ENCODE measurements at places on chromosomes 16 and 17.

DNA sequence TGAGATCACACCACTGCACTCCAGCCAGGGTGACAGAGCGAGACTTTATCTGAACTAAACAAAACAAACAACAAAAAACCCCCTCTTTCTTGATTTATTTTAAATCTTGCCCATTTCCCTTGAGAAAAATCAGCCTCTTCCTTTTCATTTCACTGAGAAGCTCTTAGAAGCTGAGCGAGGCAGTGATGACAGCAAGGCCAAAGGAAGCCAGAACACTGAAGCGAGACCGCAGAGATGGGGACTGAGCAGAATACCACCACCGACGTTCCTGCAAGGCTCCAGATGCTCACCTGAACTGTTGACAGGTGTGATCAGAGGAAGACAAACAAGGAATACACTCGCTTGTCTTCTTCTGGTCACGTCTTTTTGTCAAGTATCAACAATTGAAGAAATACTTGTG lies 30.5 kb upstream of the IRF8 start:
- peak; percentile 27 for DNase-seq

GRCh38 chr17:63066158-63066813 lies 100.3 kb downstream of the TANC2 start:
- no peak for DNase-seq

- DNase-seq = no peak
Observed at GRCh38 chr17:77391668-77392375, 251.1 kb downstream of the SEC14L1 start.

DNA sequence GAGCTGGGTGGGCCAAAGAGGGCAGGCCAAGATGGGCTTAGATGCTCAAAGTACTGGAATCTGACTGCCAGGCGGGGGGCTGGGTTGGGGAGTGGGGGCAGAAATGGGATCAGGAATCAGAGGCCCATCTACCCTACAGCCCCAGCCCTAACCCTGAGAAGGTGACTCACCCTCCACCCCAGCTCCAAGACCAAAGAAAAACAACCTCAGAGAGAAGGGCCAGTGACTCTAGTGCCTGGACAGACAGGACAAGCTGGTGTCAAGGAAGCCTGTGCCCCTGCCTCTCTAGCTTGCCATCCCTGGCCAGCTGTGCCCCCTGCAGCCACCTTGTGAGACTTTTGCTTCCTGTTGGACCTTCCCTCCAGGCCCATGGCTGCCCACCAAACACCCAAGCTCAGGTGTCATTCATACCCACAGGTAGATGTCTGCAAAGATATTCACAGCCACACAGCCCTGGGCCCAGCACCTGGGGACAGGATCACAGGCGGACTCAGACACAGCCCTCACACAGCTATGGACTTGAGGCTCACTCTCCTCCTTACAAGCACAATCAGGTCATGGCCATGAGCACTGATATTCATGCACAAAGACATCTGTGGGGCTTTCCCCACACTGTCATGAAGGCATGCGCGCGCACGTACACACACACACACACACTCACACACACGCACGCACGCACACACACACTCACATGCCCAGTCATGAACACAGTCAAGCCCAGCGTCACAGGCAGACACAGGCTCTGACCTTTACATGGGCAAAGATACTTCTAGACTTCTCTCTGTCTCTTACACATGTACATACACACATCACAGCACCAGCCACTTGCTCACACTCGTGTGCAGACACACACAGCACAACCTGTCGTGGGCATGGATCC lies 2.8 kb downstream of the WNT3 start:
- no peak for DNase-seq

GRCh38 chr17:17050346-17051345 lies 8.4 kb downstream of the MPRIP start:
- DNase-seq = no peak

- DNase-seq = no peak
Observed at GRCh38 chr16:79265196-79265595, 335.3 kb downstream of the MAF start.

DNA sequence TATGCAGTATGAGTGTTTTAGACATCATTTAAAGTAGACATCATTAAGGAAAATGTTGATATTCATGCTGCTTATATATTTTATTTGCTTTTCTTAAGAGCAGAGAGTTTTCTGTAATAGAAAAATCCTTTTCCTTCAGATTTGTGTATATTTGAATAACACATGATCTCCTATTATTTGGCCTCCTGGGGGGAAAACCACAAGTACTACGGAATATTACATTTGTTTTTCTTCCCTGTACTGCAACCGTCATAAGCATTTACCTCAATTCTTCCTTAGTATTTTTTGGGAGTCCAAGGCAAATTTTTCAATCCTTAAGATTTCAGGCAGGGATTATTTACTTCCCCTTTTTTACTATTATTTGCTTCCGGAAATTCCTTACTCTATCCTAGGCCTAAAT lies 6.0 kb downstream of the RSPRY1 start:
- no peak for DNase-seq

DNA sequence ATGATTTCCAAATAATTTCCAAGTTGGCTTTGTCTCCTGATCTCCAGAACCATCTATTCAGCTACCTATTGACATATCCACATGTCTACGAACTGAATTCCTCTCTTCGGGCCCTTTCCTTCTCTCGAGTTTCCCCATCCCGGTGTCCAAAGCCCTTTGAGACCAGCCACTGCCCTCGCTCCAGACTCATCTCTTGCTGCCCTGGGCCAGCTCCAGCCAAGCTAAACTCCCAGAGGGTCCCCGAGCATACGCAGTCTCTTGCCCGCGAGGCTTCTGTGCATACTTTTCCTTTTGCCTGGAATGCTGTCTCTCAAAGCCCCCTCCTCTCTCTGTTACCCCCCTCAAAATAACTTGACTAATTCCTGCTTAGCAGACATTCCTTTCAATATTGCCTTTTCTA lies 27.2 kb upstream of the TBX2 start:
- DNase-seq = no peak

- DNase-seq = no peak
Observed at GRCh38 chr16:87993901-87994300, 42.7 kb downstream of the BANP start.

GRCh38 chr16:85627089-85627488 lies 14.0 kb downstream of the GSE1 start:
- no peak for DNase-seq

- no peak for DNase-seq
Observed at GRCh38 chr16:66334853-66335574, 31.5 kb upstream of the CDH5 start.

DNA sequence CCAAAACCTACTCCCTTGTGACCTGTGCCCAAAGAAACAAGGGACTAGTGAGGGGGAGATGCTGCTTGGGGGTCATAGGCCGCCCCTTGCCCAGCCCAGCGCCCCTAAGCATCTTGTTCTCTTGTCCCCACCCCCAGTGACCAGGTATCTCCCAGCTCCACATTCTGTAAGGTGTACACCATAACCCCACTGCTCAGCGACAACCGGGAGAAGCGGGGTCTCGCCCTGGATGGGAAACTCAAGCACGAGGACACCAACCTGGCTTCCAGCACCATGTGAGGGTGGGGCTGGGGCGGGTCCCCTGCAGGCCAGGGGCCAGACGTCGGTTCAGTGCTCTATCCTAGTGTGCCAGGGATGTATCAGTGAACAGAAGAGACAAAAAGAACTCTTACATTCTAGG lies 8.7 kb downstream of the ARRB2 start:
- DNase-seq = no peak

DNA sequence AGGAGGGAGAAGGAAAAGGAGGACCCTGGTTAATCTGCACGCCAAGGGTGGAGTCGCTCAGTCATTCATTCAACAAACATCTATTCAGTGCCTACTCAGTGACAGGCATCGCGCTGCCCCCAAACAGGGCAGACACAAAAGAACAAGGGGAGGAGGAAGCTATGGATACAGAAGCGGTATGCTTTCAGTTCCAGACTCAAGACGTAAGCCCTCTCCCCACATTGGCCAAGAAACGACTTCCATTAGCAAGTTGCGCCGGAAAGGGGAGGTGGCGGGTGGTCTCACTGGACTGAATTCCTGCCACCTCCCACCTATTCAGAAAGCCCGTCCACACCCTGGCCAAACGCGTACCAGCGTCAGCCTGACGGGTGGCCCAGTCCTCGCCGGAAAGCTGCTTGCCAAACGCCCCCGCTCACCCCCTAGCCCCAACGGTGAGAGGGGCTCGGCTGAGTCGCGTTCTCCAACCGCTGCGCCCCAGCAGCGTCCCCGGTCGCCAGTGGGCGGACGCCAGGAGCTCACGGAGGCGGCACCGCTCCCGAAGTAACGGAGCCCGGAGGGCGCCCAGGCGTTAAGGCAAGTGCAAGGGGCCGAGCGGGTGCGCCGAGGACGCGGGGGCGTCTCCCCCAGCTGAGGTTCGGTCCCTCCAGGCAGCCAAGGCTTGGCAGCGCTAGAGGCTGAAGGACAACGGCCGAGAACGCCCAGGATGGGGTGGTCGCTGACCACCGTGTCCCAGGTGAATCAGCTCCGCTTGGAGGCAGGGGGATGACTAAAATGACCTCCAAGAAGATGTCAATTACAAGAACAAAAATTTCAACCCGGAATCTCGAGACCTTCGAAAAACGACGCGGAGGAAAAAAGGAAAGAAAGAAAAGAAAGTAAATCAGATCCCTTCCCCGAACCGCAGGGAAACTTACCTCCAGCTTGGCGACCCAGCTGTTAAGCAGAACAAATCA lies 470.7 kb downstream of the SOX9 start:
- DNase-seq = no peak

DNA sequence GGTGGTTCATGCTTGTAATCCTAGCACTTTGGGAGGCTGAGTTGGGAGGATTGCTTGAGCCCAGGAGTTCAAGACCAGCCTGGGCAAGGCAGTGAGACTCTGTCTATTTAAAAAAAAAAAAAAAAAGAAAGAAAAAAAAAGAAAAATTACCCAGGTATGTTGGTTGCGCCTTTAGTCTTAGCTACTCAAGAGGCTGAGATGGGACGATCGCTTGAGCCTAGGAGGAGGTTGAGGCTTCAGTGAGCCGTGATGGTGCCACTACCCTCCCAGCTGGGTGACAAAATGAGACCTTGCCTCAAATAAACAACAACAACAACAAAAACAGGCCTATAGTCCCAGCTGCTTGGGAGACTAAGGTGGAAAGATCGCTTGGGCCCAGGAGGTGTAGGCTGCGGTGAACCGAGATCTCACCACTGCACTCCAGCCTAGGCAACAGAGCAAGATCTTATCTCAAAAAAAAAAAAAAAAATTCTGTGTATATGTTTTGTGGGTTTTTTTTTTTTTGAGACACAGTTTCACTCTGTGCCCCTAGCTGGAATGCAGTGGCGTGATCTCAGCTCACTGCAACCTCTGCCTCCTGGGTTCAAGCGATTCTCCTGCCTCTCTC lies 12.5 kb upstream of the ANKRD40CL start:
- no peak for DNase-seq

DNA sequence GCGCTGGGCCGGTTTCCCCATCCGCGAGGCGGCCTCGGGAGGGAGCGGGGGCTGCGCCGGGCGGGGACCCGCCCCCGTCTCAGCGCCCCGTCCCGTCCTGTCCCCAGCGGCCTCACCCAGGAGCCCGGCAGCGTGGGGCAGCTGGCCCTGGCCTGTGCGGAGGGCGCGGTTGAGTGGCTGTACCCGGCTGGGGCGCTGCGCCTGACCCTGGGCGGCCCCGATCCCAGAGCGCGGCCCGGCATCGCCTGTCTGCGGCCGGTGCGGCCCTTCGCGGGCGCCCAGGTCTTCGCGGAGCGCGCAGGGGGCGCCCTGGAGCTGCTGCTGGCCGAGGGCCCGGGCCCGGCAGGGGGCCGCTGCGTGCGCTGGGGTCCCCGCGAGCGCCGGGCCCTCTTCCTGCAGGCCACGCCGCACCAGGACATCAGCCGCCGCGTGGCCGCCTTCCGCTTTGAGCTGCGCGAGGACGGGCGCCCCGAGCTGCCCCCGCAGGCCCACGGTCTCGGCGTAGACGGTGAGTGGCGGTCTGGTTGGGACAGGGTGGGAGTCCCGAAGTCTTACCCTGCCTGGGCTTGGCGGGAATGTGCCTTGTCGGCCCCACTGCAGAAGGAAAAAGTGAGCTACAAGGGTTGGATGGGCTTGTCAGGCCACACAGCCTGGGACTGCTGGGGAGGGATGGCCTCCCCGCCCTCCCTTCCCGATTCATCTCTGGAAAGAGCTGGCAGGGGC lies 720 bp downstream of the METRN start:
- no peak for DNase-seq

DNA sequence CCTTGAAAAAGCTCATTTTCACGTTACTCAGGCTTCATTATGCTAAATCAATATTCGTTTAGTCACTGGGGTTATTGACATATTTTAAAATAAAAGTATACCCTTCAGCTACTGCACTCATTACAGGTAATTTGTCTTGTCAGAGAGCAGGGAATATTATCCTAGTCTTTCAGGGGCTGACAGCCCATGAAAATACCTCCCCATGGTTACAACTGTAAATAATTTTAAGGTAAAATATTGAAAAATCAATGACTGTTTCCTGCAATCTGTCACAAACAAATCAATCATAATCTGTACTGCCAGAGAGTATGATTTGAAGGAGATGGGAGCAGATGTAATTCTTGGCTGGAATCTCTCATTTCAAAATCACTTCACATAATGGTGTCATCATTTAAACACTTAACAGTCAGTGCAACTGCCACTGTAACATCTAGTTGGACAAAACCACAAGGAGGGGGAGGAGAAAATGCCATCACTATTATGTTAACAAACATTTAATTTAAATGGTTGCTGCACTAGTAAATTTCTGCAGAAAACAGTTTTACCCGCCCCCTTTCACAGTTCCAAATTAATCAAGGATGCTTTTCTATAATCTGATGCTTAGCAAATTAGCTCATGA lies 9.3 kb upstream of the IRX5 start:
- no peak for DNase-seq

GRCh38 chr17:78132767-78133178 lies 2.2 kb downstream of the TMC8 start:
- no peak for DNase-seq

DNA sequence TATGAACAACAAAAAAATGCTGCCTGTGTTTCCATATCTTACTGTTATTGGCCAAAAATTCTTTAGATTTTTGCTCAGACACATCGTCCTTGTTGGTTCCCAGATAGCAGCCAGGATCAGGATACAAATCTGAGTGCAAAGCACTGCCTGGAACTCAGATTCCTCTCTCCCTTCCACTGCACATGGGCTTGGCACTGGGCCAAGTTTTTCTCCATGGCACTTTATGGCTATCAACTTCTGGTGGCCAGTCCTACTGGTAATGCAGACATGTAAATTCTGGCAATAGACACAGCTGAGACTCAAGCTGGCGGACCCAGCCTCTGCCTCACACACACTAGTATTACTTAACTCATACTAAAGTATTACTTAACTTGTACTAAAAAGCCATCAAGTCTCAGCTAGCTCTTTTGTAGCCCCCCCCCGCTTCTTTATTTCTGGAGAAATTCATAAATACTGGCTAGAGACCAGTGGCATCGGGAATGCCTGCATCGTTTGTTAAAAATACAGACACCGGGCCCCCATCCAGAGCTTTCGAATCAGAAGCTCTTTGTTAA lies 181.2 kb upstream of the COX10 start:
- no peak for DNase-seq

- DNase-seq = no peak
Observed at GRCh38 chr16:28554634-28555423, 1.1 kb downstream of the SGF29 start.

DNA sequence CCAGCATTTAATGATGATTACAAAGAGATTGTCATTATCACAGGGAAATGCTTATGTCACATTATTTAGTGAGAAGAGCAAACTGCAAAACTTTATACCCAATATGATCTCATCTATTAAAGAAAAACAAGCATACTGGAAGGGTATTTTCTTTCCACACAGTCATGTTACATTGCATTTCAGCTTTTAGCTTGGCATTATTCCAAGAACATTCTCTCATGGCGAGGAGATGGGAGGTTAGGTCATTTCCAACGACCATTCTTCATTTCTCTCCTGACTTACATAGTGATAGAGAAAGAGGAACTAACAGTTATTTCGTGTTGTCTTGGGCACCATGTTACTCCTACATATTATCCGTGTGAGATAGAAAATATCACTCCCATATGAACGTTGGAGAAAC lies 309.4 kb upstream of the XYLT1 start:
- no peak for DNase-seq

Measured in stimulated activated naive B cell treated with anti-CD40 and anti-IgM and Interleukin-4, amounts not matched to agents 10 μg/mL and 1 μg/mL and 100 μg/mL, for 72 hours (primary cell).